ENCODE measurements at places on chromosomes 3 and 15. TPM values are rescaled to one million over a fixed set of nuclear protein-coding genes. Genes with fewer than 3 reads are reported as not detected.
A peak's percentile ranks its signal among the peaks of the same experiment; 100 is the strongest.

- no peak overlapping the region for H3K4me3 ChIP-seq
- H3K27me3 ChIP-seq: peaks cover 19% of the 10 kb centered on the region
- no peak overlapping the region for H3K27ac ChIP-seq
- no peaks in the 10 kb centered on the region for H3K4me1 ChIP-seq
- H3K36me3 ChIP-seq: no peaks in the 10 kb centered on the region
- DNase-seq: no peak
Observed at GRCh38 chr15:97235611-97235985, 724.9 kb upstream of the ARRDC4 start.

DNA sequence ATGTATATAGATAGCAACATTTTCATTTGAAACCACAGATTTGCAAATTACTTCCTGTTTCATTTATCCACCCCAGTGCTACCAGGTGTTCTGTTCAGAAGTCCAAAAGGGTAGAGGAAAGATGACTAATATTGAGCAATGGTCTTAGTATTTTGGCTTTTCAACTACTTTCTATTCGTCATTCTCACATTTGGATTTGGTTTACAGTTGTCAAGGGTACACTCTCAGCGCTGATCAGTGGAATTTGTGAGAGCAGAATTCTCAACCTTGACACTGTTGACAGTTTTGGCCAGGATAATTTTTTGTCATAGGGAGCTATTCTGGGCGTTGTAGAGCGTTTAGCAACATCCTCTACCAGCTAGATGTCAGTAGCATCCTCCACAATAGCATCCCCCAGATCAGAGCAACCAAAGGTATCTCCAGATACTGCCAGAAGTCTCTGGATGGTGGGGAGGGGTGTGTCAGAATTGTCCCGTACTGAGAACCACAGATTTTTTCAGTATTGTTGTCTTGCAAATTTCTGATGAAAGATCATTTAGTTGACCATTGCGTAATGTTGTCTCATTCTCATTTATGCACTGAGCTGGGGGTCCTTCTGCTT lies 4.2 kb downstream of the HMCES start:
- peaks cover 35% of the 10 kb centered on the region for H3K36me3 ChIP-seq
- peaks cover 57% of the 10 kb centered on the region for H3K4me1 ChIP-seq
- H3K27ac ChIP-seq: peak overlapping the region; percentile 86
- H3K27me3 ChIP-seq: no peaks in the 10 kb centered on the region
- DNase-seq: peak; percentile 36

- no peak overlapping the region for H3K27ac ChIP-seq
- no peaks in the 10 kb centered on the region for H3K4me1 ChIP-seq
Observed at GRCh38 chr3:64151342-64151871, 73.9 kb downstream of the PRICKLE2 start.

DNA sequence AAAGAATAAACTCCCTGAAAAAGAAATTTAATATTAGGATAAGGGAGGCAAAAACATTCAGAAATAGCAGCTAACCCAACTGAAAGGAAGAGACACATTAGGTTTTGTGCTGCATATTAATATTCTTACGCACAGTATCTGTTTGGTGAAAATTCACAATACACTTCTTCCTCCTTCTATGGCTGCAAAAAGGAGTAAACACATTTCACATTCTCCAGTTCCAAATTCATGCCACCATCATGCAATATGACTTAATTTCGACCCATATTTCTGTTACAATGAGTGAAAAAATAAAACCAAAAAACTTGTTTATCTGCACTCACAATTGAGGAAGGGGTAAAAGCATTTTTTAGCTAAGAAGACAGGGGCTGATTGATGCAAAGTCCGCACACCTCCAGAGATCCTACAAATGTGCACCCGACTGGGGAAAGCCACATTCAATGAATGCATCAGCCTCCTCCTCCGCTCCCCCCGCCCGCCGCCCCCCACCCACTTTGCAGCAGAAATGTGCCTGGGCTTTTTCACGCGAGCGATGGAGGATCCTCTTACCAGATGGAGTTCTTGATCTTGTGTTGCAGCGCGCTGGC lies 1.0 kb downstream of the RFX7 start:
- no peaks in the 10 kb centered on the region for H3K27me3 ChIP-seq
- H3K27ac ChIP-seq: peak overlapping the region; percentile 89
- H3K4me3 ChIP-seq: peak overlapping the region; percentile 96
- H3K4me1 ChIP-seq: peaks cover 37% of the 10 kb centered on the region
- no peak for DNase-seq

Gene ITPKA
- 1.6 TPM for total RNA-seq

- H3K4me3 ChIP-seq: no peak overlapping the region
- no peak overlapping the region for H3K27ac ChIP-seq
- no peaks in the 10 kb centered on the region for H3K27me3 ChIP-seq
- DNase-seq: no peak
- no peaks in the 10 kb centered on the region for H3K4me1 ChIP-seq
Observed at GRCh38 chr15:57747206-57747896, 40.8 kb downstream of the POLR2M start.

DNA sequence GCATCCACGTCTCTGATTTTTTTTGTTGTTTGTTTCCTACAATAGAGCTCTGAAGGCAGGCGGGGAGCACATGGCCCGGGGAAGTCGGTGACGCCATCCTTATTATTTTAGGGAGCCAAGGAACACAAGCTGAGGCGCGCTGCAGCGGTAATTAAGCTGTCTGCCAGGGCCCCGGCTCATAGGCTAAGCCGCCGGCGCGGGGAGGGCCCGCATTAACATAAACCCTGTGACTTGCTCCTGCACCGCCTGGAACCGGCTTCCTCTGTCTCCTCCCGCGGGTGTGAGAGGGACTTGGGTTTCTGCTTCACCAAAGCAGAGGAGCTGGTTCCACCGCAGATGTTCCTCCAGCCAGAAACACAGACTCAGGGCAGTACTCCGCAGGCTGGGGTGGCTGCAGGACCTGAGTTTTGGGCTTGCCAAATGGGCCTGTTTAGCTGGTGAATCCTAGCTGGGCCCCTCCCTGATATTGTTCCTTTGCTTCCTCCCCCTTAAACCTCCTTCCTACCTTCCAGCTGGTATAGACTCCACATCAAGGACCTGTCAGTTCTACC lies 25.3 kb downstream of the ANP32A start:
- DNase-seq: peak; percentile 72
- peaks cover 52% of the 10 kb centered on the region for H3K36me3 ChIP-seq
- peak overlapping the region; percentile 40 for H3K4me3 ChIP-seq
- peak overlapping the region; percentile 80 for H3K27ac ChIP-seq
- peaks cover 94% of the 10 kb centered on the region for H3K4me1 ChIP-seq

DNA sequence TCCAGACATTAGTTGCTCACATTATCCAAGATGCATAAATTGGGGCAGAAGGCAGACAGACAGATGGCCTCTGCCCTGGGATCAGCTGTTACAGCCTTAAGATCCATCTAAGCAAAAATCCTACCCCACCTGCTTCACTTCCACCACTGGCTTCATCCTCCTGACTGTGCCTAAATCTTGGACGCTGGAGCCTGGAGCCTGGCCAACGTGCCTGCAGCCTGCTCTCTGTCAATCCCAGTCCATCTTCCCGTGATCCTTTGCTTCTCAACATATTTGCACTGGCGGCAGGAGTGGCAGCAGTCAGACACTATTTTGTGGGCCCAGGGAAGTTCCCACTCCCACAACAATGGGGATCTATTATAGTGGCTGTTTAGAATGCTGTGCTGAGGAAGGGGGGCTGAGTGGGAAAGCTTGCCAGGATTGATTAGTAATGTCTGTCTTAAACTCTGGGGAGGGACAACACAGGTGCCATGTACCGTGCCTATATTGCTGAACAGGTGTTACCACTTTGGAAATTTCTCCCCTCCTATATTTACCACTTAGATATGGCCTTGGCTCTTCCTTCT lies 121.2 kb downstream of the MEGF11 start:
- H3K27ac ChIP-seq: no peak overlapping the region
- no peaks in the 10 kb centered on the region for H3K27me3 ChIP-seq
- no peaks in the 10 kb centered on the region for H3K36me3 ChIP-seq
- DNase-seq: no peak

Gene P2RY13
- total RNA-seq: not detected

Gene LMCD1
- total RNA-seq: 2.7 TPM

- H3K27ac ChIP-seq: no peak overlapping the region
Observed at GRCh38 chr15:92109191-92109873, 255.8 kb downstream of the SLCO3A1 start.

DNA sequence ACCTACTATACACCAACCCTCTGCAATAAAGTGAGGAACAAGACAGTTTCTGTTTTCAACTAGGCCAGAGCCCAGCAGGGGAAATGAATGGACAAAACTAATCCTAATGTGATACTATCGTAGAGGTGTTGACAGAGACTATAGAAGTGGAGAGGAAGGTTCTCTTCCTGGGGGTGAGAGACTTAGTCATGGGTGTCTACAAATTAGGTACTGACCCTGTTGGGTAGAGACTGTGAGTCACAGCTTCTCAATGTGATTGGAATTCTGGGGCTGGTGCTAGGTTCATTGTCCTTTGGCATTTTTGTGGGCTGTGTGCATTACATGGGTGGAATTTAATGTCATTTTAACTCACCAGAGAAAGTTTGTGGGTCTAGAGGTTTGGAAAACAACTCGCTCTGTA lies 79.3 kb downstream of the ADAMTSL3 start:
- H3K27ac ChIP-seq: no peak overlapping the region
- DNase-seq: no peak
- H3K4me1 ChIP-seq: no peaks in the 10 kb centered on the region
- H3K27me3 ChIP-seq: peaks cover 26% of the 10 kb centered on the region
- H3K4me3 ChIP-seq: no peak overlapping the region

Gene KCNMB2
- total RNA-seq: not detected

GRCh38 chr15:90580099-90580498 lies 50.4 kb downstream of the CRTC3 start:
- H3K27ac ChIP-seq: peak overlapping the region; percentile 44
- peaks cover 16% of the 10 kb centered on the region for H3K36me3 ChIP-seq
- no peaks in the 10 kb centered on the region for H3K27me3 ChIP-seq
- peaks cover 50% of the 10 kb centered on the region for H3K4me1 ChIP-seq

Gene REC114
- not detected for total RNA-seq

Gene CTSH
- 4.9 TPM for total RNA-seq

Gene PARP15
- total RNA-seq: 9.1 TPM
